ENCODE measurements at places on chromosomes 2 and 18.
A peak's percentile ranks its signal among the peaks of the same experiment; 100 is the strongest.

DNA sequence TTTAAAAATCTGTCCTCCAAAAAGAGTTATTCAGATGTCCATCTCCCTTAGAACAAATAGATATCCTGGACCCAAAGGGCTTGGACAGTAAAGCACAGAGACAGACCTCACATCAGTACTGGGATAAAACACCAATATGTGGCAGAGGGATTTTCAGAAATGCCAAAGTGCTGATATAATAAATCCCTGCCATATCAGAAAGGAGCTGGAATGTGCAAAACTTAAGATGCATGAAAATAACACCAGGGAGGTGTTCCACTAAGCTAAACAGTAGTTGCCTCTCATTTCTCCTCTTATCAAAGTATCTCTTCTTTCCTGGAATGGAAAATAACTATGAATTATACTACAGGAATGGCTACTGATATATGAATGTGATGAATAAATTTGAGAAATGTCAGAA lies 13.2 kb downstream of the USP40 start:
- no peak for DNase-seq

DNA sequence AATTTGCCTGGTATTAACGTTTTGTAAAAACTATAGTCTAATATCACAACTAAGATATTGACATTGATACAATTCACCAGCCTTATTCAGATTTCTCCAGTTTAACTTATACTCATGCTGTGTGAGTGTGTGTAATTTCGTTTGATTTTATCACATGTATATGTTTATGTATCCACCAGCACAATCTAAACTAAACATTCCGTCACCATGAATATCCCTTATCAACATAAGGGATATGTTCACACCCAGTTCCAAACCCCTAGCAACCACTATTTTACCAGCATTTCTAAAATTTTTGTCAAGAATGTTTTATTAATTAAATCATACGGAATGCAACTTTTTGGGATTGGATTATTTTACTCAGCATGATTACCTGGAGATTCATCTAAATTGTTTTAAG lies 450.3 kb downstream of the FBXO15 start:
- no peak for DNase-seq

DNA sequence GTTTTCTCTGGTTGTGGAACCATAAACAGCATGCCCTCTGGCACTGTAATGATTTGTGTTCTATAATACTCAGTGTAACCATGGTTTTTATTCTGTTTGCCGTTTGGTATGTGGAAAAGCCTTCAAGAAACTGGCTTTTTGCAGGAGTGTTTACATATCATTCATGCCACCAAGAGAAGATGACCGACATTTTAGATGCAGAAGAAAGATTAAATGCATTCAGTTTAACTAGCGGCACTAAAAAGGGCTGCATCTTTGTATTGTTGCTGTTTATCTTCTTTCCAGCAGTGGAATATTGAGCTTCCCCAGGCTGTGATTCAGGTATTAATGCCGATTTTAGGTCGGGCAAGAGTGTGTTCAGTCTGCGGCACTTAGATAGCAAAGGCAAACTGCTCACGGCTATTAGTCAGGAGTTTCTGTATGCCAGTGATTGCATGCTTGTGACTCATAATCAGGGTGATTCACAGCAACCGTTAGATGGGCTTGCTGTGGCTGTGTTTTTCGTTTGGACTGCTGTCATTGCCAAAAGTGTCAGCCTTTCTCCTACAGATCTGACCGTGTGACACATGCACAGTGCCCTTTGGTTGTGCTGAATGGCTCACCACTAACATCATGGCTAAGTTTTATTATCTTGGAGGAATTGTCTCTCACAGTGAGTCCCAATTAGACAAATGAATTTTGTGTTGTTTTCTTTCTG lies 479.7 kb downstream of the PARD3B start:
- peak; percentile 83 for DNase-seq

GRCh38 chr2:221350616-221351015 lies 221.5 kb downstream of the EPHA4 start:
- no peak for DNase-seq

DNA sequence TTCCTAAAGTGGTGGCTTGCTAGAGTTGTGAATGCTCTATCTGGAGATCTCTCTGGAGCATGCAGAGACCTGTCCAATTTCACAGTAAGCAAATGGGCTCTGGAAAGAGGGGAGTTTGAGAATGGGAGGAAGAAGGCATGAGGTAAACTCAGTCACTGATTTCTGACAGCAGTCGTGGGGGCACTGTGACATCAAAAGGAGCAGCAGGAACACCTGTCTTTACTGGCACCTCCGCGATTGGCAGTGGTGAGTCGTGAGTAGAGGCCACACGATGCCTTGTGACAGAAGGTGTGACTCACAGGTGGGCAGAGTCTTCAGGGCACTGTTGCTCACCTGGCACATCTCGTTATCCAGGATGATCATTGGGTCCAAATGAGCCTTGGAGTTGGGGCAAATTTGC lies 38.8 kb upstream of the CAVIN2 start:
- no peak for DNase-seq

DNA sequence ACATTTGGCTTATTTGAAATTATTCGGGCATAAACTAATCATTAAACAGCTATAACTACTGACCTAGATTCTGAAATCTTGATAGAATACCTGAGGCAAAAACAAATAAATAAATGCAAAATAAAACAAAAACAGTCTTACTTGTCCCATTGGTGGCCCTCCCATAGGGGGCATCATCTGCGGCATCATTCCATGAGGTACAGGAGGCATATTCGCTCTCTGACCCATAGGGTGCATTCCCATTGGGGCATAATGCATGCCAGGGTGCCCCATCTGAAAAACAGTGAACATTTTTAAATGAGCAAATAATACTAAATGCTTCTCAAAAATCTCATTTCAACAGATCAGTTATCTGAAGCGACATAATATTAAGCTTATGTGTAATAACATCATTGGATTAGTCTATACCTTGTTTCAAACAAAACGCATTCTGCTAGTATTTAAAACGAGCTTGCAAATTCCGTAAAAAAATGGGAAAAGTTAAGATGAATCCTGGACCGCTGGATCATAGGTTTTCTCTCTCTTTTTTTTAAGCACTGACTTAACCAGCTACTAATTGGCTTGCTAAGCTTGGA lies 1.3 kb downstream of the PRPF40A start:
- DNase-seq = peak; percentile 76

DNA sequence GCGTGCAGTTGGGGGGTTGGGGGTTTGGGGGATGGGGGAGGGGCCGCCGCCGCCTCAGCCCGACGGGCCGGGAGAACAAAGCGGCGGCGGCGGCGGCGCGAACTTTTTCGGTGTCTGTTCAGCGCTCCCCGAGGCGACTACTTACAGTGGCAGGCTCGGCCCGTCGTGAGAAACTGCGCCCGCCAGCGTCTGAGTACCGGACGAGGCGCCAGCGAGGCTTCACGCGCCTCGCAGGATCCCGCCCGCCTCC lies 172 bp downstream of the PRKD3 start:
- peak; percentile 84 for DNase-seq

DNA sequence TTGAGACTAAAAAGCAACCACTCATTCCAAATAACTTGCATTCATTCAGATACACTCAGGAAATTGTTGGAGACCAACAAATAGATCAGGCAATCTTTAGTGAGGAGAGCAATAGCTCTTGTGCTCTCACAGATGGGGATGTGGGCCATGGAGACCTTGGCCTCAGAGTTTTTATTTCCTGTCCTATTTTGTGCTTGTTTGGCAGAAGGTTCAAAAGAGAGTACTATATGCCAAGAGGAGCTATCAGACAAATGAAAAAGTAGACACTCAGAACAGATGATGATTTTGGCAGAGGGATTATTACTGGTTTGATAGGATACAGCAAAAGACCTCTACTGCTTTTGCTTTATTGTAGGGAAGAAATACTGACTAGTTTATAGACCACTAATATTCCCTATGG lies 230.2 kb downstream of the KCNE4 start:
- no peak for DNase-seq

GRCh38 chr18:11655606-11655932 lies 33.5 kb upstream of the GNAL start:
- no peak for DNase-seq

GRCh38 chr2:109318949-109319342 lies 189.9 kb downstream of the SH3RF3 start:
- DNase-seq = no peak

DNA sequence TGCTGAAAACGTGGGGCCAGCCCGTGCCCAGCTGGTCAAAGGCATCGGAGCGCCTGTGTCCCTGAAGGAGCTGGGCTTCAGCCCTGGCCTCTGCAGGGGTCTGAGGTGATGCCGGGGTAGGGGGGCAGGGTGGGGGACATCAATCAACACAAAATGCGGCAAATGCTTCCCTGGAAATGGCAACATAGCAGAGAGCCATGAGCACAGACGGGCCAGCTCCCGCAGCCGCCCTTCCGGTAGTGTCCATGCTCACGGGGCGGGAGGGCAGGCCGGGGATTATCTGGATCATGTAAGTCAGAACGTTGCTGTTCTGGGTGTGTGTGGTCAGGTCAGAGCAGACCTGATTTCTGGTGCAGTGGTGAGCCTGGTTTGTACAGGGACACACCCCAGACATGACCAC lies 56.5 kb upstream of the TWIST2 start:
- DNase-seq = no peak

GRCh38 chr18:79548986-79549637 lies 130.5 kb upstream of the CTDP1 start:
- DNase-seq = no peak

- no peak for DNase-seq
Observed at GRCh38 chr18:44715842-44716241, 35.2 kb downstream of the SETBP1 start.

Measured in common myeloid progenitor, CD34-positive (primary cell).